ENCODE measurements at places on chromosomes 3 and 15.

- no peak for DNase-seq
Measured at GRCh38 chr3:98402507-98402906, 12.0 kb downstream of the OR5K3 start.

- DNase-seq = no peak
Measured at GRCh38 chr3:98791341-98792325, 28.5 kb downstream of the ST3GAL6 start.

DNA sequence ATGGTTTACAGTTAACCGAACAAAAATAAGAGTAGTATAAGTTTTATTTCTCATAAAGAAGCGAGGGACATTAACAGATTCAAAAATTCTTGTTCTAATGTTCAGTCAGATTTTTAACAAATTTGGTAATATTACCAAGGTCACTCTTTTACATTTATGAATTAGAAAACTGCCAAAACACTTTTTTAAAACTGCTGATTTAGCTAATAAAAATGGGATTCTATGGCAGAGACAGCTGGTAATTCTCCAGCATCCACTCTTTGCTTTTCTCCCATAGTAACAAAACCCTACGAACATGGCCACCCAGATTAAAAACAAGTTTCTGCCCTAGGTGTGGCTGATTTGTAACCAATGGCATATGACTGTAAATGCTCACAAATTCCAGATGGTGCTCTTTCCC lies 71.2 kb downstream of the GPR160 start:
- DNase-seq = no peak

DNA sequence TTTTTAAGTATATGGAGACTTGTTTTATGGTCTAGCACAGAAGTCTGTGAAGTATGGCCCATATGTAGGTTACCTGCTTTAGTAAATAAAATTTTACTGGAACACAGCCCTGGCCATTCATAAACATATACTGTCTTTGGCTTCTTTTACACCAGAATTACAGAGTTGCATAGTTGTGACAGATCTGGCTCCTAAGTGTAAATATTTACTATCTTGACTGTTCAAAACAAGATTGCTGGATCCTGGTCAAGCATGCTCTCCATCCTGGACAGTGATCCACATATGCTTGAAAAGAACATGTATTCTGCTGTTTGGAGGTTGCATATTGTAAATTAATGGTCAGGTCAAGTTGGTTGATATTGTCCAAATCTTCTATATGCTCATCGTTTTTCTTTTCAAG lies 57.9 kb downstream of the STT3B start:
- no peak for DNase-seq

All from fibroblast of skin of right quadriceps (primary cell).